T-helper 2 cell (primary cell): ENCODE measurements at places on chromosomes 16 and 17.

- no peak for DNase-seq
These were observed 47.1 kb downstream of the ABAT start for GRCh38 chr16:8721336-8722024.

DNA sequence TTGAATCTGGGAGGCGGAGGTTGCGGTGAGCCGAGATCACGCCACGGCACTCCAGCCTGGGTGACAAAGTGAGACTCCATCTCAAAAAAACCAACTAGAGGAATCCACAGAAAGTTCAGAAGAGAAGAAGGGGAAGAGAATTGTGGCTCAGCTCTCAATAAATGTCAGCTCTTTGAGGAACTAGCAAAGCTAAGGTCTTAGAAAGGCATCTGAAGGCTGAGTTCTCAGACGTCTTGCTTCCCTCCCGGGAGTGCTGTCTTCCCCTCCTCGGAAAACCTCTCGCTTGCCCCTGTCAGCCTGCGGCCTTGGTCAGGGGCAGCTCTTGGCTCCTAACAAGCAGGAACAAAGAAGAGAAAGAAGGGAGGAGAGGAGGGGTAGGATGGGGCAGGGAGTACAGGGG, 5.3 kb downstream of the SHPK start:
- no peak for DNase-seq

GRCh38 chr16:81239367-81240121, 1.1 kb downstream of the BCO1 start:
- DNase-seq, result no peak

DNA sequence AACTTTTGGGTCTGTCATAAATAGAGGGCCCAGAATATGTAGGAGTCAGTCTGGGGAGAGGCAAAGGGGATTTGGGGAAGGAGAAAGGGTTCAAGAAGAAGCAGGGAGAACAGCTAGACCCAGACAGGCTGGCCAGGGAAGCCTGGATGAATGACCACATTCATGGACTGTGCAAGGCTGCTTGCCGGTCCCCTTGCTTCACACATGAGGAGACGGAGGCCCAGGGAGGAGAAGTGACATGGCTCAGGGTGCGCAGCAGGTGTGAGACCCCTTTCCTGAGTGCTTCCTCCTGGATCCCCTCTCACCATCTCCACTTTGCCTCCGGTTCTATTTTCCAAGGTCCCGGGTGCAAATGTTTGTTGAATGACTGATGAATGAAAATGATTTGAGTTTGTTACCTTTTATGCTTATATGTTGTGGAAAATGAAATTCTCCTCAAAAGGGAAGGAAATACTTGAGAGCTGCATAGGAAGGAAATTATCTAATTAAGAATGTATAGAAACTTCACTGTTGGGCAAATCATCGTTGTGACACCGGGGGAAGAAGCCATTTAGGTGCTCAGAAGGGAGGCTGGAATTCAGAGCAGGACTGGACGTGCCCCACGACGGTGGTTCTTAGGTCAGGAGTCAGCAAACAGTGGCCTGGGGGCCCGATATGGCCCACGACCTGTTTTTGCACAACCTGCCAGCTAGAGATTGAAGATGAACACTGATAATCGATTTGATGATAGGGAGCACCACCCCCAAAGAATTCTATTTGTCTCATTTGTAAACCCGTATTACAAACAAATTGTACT, 559 bp downstream of the ITGAM start:
- no peak for DNase-seq

- DNase-seq, result no peak
These were observed 11.4 kb downstream of the SLFN5 start for GRCh38 chr17:35254107-35254773.

DNA sequence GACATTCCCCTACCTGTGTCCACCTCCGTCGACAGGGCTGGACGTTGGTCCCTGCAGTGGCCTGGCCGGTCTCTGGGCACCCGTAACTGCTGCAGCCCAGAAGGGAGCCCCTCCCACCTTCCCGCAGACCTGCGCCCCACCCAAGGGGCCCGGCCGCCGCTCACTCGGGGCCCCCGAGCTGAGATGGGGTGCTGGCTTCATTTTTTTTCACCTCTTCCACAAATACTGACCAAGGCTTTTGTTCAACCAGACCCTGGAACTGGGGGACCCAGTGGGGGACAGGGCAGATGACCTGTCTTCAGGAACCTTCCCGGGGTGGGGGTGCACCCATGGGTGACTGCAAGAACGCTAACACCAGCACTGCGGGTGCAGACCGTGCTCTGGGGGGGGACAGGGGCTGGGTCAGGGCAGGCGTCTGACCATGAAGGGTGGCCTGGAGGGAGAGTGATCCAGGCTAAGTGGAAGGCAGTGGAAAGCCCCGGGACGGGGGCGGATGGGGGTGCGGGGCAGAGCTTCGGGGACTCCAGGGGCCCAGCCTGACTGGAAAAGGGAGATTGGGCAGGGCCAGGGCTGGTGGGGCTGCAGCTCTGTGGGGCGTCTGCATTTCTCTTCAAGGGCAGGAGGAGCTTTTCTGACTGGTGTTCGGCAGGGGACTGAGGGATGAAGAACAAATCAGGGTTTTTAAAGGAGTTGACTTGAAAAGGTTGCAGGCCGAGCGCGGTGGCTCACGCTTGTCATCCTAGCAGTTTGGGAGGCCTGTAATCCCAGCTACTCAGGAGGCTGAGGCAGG, 42.3 kb downstream of the SLC7A5 start:
- no peak for DNase-seq

GRCh38 chr16:75614066-75614897, 8.8 kb downstream of the ADAT1 start:
- no peak for DNase-seq

- DNase-seq, result no peak
These were observed 451.1 kb downstream of the HS3ST3B1 start for GRCh38 chr17:14752011-14752410.

- no peak for DNase-seq
These were observed 3.6 kb upstream of the UBE2I start for GRCh38 chr16:1305823-1306222.

DNA sequence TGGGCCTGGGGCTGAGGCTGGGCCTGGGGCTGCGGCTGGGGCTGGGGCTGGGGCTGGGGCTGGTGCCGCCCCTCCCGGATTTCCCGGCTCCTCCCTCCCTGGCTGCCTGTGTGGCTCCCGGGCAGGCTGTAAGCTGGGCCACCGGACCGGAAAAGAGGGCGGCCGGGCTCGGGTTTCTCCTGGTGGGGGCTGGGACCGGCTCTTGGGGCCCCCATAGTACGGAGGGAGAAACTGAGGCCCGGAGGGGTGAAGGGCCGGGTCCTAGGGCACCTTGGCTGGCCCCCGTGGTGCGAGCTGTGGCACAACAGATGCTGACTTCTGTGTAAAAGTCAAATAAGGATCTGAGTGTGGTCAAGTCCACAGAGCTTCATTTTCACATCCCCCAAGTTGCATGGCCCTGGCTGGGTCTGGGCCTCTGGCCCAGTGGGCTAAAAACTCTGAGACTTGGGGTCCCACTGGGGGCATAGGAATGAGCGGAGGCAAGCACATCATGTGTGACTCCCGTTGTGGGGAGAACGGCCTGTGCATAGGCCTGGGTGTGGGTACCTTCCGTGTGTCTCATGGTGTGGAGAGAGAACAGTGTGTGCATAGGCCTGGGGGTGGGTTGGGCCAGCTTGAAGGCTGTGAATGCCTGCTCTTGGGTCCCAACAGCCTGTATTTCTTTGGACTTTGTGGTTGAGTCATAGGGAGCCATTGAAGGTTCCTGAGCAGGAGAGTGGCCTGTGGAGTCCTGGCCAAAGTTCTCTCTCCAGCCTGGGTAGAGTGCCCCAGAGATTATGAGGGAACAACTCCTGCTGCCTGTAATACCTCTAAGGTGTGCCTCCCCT, 123.9 kb upstream of the CIBAR2 start:
- no peak for DNase-seq

DNA sequence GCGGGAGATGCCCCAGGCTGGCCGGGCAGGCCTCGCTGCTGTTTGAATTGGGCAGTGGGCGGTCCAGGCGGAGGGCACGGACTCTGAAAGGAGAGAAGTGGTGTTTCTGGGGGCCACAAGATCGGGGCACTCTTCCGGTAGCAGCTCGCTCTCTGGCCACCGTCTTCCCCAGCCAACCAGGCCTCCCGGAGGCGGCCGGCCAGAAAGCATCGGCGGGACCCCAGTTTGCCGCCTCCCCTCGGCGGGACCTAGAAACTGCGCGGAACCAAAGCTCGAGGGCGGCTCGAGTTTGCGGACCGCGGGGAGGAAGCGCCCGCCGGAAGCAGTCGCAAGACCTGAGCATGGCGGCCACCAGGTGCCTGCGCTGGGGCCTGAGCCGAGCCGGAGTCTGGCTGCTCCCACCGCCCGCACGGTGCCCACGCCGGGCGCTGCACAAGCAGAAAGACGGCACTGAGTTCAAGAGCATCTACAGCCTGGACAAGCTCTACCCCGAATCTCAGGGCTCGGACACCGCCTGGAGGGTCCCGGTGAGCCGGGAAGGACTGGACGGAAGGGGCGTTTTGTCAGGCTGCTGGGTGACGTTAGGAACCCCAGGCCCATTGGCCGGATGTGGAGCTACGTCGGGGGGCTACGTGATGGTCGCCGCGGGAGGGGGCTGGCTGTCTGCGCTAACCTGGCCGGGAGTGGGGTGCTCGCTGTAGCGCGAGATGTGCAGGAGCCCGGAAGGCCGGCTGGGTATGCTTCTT, at the start of gene MRPL58:
TSS of gene MRPL58 (plus strand) at position 325 of the 746 bp plus-strand sequence. CDS start at position 342, 17 bp downstream.
- peak; percentile 48 for DNase-seq

DNA sequence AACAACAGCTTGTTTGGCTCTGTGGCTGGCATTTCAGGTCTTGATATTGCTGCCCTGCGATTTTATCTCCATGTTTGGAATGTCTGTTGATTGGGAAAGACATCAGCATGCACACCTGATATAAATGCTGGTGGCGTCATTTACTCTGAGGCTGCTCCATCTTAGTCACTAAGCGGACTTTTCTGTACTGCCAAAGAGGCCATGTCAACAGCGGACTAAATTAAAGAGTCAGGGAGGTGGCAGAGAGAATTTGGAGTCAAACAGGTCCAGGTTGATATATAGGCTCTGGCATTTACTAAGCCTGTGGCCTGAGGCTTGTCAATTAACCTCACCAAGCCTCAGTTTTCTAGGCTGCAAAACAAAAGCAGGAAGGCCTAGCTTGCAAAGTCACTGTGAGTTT, 6.2 kb downstream of the RBFOX1 start:
- no peak for DNase-seq

DNA sequence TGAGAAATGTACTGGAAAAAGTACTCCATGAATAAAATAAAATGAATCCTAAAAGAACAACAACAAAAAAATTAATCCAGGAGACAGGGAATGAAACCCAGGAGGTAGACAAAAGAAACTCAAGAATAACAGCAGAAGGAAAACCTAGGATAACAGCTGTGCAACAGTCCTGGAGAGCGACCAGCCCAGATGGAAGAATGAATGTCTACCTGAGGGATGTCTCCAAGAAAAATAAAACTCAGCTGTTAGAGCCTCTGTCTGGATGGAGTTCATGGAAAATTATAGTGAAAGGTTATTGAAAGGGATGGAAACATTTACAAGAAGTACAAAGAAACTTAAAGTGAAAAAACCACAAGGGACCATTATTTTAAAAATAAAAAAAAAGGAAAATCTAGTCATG, 135.8 kb upstream of the CA10 start:
- no peak for DNase-seq

DNA sequence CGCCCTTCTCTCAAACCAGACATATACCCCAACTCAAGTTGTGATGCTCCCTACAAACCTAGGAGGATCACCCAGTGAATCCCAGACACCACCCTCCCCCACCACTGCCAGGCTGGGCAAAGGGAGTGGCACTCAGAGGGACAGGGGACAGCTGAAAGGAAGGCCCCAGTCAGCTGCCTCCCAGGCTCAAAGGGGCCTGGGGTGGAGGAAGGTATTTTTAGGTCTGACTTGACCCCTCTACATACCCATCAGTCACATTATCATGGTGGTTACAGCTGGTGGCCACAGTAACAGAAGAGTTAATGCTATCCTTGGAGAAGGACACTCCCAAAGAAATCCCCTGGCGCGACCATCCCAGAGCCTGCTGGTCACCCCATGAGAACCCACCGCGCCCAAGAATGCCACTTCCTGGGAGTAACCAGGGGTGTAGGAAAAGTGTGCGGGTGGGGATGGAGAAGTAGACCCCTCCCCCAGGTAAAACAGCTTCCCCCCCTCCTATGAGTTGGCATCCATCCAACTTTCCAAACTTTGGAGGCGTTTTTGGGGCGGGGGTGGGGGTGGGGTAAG, 1.1 kb downstream of the CACNB1 start:
- no peak for DNase-seq

GRCh38 chr17:82566129-82566960, 46.8 kb downstream of the FOXK2 start:
- no peak for DNase-seq

DNA sequence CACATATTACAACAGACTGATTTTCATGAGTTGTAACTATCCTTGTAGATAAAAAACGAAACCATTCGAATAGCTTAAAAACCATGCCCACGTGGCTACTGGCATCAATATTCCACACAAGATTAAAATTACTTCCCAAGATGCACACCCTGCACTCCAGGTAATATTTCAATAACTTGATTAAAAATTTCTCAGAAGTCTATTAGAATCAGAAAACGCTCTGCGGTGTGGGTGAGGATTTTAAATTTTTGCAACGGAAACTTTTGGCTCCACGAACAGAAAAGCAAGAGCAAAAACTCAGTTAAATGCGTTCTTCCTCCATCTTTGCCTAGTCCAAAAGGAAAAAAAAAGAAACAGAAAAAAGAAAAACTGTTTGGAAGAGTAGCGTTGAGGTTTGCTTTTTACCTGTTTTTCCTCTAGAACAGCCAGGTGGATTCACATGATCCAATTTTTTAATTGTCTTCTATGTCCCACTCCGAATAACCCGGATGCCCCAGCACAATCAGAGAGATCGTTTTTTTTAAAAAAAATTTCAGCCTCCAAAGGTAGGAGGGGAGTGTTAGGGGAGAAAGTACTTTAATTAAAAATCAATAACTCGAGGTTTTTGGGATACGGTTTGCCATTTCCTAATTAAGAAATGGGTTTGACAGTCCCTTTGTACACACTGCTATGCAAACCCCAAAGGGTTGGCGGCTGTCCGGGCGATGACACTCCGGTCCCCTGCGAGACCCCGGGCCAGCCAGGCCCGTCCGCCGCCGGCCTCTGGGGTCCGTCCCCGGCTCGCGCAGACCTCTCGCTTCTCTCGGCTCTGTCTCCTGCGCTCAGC, 708 bp upstream of the NFAT5 start:
- no peak for DNase-seq

DNA sequence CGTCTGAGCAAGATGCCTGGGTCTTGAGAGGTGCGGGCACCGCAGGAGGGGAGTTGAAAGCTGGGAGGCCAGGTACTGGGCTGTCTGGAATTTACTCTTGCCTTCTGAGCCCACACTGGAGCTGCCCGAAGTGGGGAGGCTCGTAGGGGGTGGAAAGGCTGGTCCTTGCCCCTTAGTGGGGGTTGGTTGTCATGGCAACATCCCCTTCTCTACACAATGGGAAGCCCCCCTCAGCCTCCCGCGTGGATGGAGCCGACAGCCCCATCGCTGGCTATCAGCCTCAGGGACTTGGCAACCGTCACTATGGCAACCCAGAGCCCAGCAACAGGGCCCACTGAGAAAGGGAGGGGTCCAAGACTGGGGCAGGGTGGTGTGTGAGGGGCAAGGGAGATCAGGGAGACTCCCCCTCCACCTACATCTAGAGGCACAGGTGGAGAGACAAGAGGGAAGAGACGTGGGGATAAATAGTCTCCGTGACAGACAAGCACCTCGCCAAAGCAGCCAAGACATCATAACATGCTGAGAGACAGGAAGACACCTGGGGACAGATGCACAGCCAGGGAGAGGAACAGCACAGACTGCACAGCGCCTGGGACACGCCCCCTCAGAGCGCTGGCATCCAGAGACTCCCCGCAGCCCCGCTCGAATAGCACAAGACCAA, 5.3 kb upstream of the DNAH2 start:
- DNase-seq, result no peak
